ENCODE measurements at places on chromosomes 2 and 18.

DNA sequence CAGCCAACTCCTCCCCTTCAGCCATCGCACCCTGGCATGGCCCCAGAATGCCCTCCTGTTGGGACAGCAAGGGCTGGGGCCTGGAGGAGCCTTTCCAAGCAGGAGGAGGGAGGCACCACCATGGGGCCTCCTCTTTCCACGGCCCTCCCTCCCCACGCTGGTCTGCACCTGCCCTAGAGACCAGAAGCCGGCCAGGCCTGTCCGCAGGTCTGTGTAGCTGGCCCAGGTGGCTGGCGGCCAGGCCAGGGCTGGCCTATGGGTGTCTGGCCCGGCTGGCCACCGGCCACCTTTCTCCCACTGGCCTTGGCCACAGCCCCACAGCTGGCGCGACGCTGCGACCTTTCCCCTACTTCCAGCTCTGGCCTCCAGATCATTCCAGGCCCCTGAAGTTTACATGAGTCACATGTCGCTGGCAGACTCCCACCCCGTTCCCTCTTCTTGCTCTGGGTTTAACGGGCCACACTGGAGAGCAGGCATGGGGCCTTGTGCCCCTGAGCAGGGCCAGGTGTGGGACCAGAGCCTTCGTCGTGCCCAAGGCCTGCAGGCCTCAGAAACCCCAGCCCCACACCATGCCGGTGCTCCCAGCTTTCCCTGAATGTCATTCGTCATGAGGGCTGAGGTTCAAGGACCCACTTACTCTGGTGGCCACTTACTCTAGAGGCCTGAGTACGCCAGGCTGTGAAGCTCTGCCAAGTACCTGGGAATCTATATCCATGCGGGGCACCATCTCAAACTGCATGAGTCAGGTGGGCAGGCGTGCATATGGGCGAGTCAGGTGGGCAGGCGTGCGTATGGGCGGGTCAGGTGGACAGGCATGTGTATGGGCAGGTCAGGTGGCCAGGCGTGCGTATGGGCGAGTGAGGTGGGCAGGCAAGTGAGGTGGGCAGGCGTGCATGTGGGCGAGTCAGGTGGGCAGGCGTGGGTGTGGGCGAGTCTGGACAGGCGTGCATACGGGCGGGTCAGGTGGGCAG lies 33.3 kb upstream of the KLF11 start:
- peak; percentile 50 for ATAC-seq

DNA sequence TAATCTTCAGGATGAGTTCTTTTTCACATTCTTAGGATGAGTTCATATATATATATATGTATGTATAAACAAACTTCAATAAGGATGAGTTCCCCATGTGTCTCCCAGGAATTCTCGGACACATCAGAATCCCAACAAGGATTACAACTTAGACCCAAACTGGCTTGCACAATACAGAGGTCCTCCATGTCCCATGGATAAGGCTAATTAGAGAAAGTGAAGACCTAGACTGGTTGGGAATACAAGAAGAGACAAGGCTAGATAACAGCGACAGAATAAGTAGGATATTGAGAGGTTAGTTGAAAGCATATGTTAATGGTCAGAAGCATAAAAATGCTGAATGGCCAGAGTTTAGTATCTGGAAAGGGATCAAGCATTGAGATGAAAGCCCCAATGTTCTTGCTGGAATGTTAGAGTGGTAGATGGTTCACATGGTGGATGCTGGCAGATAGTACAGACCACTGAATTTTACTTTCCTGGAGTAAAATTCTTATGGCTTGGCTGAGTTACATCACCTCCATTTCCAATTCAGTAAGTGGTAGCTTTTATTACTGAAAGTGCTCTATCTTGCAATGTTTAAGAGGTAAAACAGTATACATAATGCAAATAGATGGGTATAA lies 154.9 kb upstream of the EPHA4 start:
- ATAC-seq, result no peak

GRCh38 chr2:146370826-146371225 lies 1474.0 kb upstream of the ACVR2A start:
- peak; percentile 72 for ATAC-seq

DNA sequence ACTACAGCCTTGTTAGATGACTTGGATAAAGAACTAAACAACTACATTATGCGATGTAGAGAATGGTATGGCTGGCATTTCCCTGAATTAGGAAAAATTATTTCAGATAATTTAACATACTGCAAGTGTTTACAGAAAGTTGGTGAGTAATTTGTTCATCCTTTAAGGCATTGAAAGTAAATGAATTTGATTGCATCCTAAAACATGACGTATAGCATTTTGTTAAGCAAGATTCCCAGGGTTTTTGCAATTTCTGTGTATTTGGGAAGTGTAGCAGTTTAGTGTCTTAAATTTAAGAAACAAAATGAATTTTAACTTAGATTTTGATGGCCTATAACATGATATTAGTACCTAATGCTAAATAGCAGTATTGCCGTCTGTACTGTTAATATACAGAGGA lies 24.8 kb downstream of the NOP58 start:
- ATAC-seq, result no peak

GRCh38 chr2:231568098-231568784 lies 24.4 kb upstream of the TEX44 start:
- ATAC-seq, result no peak

GRCh38 chr18:37546651-37547050 lies 18.9 kb downstream of the CELF4 start:
- no peak for ATAC-seq

GRCh38 chr18:52979892-52980291 lies 639.9 kb downstream of the DCC start:
- ATAC-seq, result no peak

GRCh38 chr2:44635725-44636124 lies 274.0 kb downstream of the CAMKMT start:
- no peak for ATAC-seq

GRCh38 chr2:179655627-179656026 lies 205.8 kb downstream of the ZNF385B start:
- no peak for ATAC-seq

- peak; percentile 81 for ATAC-seq
Observed at GRCh38 chr2:172931256-172931894, 144.3 kb upstream of the MAP3K20 start.

GRCh38 chr2:143787674-143788073 lies 658.5 kb downstream of the ARHGAP15 start:
- ATAC-seq, result no peak

DNA sequence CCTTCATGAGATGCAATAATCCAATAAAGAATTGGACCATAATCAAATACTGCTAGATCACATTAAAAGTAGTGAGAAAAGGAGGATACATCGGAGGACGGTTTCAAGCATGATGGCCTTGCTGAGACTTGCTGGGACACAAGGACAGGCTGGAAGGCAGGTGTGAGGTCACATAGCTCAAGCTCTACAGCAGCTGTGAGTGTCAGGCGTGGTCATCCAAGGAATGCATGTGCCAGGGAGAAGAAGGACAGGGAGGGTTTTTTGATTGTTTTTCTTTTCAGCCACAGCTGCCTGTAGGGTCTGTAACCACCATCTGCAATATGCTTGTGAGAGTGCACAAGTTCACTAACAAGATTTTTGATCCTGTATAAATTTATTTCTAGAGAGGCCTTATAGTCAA lies 57.6 kb downstream of the BMP10 start:
- ATAC-seq, result no peak

- ATAC-seq, result peak; percentile 96
Observed at GRCh38 chr18:9913526-9914333, at the start of gene VAPA. VAPA (plus strand) TSS chr18:9914016; CDS start chr18:9914257, 241 bp downstream.

DNA sequence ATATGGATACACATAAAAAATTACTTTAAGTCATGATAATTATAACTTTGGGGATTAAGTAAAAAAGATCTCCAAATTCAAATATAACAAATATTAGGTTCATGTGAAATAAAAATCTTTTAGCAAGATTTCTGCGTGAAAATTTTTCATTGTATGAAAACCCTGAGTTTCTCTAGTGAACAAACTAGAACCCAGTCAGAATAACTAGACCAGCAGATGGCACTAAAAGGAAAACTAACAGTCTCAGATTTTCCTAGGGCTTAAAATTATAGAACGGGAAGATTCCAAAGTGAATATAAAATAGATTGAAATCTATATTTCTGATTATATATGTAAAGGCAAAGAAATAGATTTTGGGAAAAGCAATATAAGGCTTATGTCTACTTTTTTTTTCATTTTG lies 43.3 kb downstream of the TMEM200C start:
- ATAC-seq, result no peak

DNA sequence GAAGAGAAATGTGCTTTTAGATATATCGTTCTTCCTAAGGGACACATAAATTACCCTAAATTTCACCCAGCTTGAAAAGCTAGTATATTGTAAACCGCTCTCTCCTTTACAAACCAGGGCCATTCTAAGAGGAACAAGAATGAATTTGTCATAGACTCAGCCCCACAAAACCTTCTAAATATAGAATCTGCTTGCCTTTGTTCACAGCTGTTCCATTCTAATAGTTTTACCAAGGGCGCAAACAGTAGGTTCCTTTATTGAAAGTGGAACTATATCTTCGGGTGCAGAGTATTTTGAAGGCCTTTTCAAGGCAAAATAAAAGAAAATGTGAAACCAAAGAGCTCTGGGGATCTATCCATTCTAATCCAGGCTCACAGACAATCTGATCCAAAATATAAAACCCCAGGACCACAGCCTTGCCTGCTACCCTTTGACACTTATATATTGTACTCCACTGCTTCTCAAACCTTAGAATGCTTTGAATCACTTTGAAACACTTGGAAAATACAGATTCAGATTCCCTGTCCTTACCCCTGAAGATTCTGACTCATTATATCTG lies 316.8 kb downstream of the PAX3 start:
- ATAC-seq, result no peak

GRCh38 chr2:61193670-61194561 lies 31.9 kb downstream of the C2orf74 start:
- ATAC-seq, result peak; percentile 12

DNA sequence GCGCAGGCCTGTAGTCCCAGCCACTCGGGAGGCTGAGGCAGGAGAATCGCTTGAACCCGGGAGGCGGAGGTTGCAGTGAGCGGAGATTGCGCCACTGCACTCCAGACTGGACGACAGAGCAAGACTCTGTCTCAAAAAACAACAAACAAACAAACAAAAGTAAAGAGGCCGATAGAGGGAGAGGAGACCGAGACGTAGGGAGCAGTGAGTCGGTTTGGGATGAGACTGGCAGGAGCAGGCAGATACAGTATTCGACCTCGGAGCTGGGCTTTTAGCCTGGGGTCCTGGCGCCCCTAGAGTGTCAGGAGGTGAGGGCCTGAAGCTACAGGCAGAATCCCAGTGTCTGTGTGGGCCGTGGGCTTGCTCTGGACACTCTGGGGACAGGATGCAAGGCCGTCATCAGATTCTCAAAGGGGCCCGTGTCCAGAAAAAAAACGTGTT lies 51.2 kb downstream of the SLC4A1AP start:
- ATAC-seq, result peak; percentile 19

DNA sequence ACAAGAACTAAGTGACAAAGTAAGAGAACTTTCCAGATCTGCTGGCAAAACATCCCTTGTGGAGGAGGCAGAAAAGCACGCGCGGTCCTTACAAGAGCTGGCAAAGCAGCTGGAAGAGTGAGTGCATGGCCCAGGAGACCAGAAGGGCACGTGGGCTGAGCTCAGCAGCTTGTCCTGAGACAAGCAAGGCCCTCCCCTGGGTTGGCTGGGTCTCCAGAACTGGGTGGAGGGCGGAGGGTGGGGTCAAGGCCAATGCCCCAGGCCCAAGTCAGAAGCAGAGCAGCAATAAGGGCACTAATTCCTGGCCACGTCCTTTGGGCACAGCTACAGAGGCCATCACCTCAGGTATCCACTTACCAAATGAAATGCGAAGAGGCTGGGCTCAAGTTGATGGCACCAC lies 110.6 kb upstream of the TTC39C start:
- no peak for ATAC-seq

GRCh38 chr2:37447446-37447845 lies 103.0 kb downstream of the QPCT start:
- no peak for ATAC-seq

DNA sequence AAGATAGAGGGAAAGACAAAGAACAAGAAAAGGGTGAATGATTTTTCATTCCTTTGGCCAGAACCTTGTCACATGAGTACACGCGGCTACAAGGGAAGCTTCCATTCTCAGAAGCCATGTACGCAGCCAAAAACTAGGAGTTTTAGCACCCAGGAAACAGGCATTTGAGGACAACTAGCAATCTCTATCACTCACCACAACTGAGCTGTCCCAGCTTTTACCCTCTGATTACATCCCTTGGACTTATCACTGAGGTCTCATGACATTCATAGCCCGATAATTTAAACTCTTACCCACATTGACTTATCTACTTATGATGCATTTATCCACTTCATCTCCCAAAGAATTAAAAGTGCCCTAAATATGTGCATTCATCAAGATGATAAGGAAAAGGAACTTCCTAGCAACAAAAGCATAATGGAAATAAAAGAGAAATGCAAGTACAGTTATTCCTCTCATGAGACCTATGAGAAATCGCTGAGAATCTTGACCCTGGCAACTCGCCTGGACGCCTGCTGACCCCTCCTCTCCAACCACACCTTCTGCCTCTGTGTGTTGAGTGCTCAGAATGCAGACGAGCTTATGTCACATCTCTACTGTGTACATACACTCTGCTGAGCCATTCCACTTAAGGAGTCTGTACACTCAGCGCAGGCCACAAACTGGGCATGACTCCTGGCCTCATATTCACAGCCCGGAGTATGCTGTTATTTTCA lies 28.7 kb upstream of the MFSD6 start:
- no peak for ATAC-seq

Measured in SK-N-SH treated with all-trans-retinoic acid at 6 μM for 48 hours (cell line).